Islet precursor cell (in vitro differentiated cells): ENCODE measurements at places on chromosomes 2 and 18.

DNA sequence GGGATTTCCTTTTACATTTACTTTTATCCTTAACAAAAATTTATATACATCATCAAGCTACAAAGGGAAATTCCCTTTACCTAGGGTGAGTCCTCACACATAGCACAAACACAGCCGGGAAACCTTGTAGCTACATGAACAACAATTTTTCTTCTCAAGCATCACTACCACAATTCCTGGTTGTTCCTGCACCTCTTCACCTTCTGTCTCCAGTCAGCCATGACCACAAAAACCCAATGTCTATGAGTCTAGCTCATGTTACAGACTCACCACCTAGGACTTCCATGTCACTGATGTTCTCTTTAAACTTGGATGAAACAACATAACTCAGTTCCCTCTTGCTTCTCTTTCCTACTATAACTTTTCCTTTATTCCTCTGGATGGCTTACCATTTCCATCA lies 460.4 kb downstream of the MBD2 start:
- no peak for DNase-seq

GRCh38 chr2:119823734-119824334 lies 64.1 kb downstream of the PTPN4 start:
- no peak for DNase-seq

DNA sequence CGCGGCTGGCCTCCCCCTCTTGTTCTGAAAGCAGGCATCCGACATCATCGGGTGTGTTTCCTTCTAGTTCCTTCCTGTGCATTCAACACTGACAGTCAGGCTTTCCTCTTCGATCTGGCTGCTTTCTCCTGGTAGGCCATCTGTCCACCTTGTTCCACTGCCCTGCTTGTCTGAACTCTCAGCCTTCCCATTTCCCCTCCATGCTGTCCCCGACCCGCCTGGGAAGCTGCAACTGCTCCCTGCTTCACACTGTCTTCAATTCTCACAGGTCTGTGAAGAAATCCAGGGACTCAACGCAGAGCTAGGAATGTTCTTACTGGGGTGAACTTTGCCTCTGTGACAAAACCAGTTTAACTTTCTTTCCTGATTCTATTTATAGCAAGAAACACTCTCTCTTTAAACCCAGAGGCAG lies 43.0 kb downstream of the KIF3C start:
- no peak for DNase-seq

- DNase-seq = no peak
Observed at GRCh38 chr2:28401411-28401810, 8.8 kb downstream of the FOSL2 start.

GRCh38 chr2:234789556-234790325 lies 162.1 kb upstream of the SH3BP4 start:
- peak; percentile 32 for DNase-seq

DNA sequence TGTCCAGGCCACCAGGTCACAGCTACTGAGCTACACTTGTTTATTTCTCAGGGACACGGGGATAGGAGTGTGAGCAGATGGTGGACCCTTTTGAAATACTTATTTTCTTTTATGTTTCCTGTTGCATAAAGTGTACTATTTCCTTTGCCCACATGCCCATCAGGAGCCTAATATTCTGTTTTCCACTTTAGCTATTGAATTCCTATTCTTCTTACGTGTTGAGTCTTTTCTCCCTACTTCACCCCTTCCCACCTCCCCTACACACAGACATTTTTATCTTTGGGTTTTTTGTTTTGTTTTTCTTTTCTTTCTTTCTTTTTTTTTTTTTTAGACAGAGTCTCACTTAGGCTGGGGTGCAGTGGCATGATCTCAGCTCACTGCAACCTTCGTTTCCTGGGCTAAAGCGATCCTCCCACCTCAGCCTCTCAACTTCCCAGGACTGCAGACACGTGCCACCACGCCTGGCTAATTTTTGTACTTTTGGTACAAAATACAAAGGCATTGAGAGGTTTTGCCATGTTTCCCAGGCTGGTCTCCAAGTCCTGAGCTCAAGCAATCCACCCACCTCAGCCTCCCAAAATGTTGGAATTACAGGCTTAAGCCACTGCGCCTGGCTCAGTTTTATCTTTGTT lies 5.2 kb upstream of the GPR55 start:
- DNase-seq = peak; percentile 6

DNA sequence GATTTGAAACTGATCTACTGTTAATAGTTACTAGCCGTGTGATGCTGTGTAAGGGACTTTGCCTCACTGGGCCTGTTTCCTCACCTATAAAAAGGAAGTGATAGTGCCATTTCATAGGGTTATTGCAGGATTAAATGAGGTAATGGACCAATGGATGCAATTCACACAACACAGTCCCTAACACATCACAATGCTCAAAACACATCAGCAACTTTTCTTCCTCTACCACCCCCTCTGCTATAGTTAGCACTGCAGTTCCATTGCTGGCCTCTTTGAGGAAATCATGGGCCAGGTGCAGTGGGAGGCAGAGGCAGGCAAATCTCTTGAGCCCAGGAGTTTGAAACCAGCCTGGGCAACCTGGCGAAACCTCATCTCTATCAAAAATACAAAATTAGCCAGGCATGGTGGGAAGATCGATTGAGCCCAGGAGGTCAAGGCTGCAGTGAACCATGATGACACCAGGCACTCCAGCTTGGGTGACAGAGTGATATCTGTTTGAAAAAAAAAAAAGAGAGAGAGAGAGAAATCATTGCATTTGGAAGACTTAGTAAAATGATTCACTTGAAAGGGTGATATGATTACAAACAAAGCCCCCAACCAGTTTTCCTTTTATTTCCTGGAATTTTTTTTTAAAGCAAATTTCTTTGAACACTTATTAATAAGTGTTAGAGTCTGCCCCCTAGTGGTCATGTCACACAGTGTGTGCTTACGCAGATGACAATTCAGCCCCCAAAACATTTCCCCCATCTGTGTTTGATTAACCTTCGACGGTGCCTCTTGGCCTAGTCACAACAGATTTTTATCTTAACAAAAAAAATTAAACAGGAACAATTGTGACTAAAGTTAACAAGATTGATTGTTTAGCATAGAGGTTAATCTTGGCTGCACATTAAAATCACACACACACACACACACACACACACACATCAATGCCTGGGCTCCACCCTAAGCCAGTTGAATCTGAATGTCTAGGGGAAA lies 88.6 kb upstream of the BCL11A start:
- DNase-seq = no peak

DNA sequence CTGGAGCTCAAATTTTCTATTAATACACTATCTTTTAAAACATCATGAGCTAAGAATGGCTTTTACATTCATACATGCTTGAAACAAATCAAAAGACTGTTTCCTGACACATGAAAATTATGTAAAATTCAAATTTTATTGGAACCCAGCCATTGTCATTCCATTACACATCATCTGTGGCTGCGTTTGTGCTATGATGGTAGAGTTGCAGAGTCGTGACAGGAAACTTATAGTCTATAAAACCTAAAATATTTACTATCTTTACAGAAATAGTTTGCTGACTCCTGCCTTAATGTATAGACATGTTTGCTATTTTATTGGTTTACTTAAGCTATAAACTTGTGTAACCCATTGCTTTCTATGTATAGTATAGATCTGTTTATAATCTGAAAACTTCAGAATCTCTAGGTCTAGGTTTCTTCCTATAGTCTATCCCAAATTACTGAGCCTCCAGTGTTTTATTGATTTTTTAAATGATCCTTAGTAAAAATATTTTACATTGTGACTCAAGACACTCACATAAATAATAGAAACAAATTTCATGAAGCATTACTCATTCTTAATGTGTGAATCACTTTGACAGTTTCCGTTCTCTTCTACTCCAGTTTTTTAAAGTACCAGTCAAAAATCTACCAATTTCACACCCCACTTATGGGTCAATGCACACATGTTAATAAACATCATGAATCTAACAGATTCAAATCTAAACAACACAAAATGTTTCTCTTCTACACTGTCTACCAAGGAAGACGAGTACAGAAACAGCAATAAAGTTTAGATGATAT lies 26.4 kb upstream of the MRPL19 start:
- no peak for DNase-seq

DNA sequence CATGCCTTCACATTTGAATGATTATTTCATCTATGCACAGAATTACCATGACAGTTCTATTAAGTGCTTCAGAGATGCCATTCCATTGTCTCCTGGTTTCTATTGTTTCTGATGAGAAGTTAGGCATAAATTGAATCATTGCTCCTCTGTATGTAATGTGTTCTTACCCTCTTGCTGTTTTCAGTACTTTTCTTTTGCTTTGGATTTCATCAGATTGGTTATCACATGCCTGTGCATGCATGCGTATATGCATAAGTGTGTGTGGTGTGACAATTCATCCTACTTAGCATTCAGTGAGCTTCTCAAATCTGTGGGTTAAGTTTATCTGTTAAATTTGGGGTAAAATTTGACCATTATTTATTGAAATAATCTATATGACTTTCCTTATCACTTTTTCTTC lies 263.3 kb upstream of the RND3 start:
- DNase-seq = no peak

GRCh38 chr2:15941481-15941850 lies 1.1 kb downstream of the MYCN start:
- DNase-seq = peak; percentile 92

DNA sequence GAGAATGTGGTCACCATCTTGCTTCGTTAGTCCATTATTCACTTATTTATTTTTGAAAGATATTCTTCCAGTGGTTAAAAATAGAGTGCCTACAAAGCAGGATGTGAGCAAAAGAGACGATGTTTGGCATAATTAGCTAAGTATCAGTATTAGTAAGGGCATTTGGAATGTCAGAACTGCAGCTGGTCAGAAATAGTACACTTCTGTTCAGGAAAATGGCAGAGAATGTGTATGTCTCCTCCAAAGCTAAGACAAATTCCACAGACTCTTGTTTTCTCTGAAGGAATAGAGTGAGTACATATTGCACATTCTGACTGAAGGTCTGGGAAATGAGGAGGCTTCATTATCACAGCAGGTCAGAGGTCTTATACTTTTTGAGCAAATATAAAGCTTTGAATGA lies 209.0 kb downstream of the L3MBTL4 start:
- DNase-seq = no peak

GRCh38 chr2:55133467-55134315 lies 83.4 kb upstream of the RTN4 start:
- DNase-seq = no peak

- no peak for DNase-seq
Observed at GRCh38 chr2:234048049-234048448, 2.5 kb upstream of the SPP2 start.

GRCh38 chr2:38438133-38438882 lies 61.2 kb upstream of the ATL2 start:
- DNase-seq = no peak

- no peak for DNase-seq
Observed at GRCh38 chr2:49000695-49001094, 153.6 kb downstream of the FSHR start.

DNA sequence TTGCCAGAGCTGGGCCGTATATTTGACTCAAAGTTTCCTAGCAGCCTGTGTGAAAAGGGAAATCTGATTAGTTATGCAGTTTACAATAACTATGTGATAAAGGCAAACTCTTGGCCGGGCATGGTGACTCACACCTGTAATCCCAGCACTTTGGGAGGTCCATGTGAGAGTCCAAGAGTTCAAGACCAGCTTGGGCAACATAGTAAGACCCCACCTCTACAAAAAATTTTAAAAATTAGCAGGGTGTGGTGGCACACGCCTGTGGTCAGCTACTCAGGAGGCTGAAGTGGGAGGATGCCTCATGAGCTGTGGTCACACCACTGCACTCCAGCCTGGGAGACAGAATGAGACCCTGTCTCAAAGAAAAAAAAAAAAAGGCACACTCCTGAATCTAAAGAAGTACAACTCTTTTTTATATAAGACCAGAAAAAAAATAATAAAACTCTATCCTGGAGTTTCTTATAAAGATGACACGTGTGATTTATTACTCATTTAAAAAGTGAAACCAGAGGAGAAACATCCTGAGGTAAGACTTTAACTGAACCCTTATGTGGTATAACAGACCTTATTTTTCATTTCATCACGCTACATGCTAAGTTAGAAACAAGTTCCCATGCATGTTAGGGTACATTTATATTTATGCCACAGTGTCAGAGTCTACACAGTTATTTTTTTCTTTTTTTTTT lies 32.6 kb upstream of the KCMF1 start:
- no peak for DNase-seq

GRCh38 chr2:26555246-26556133 lies 77.6 kb upstream of the OTOF start:
- peak; percentile 43 for DNase-seq

GRCh38 chr2:65436824-65437221 lies 4.4 kb upstream of the SPRED2 start:
- no peak for DNase-seq

DNA sequence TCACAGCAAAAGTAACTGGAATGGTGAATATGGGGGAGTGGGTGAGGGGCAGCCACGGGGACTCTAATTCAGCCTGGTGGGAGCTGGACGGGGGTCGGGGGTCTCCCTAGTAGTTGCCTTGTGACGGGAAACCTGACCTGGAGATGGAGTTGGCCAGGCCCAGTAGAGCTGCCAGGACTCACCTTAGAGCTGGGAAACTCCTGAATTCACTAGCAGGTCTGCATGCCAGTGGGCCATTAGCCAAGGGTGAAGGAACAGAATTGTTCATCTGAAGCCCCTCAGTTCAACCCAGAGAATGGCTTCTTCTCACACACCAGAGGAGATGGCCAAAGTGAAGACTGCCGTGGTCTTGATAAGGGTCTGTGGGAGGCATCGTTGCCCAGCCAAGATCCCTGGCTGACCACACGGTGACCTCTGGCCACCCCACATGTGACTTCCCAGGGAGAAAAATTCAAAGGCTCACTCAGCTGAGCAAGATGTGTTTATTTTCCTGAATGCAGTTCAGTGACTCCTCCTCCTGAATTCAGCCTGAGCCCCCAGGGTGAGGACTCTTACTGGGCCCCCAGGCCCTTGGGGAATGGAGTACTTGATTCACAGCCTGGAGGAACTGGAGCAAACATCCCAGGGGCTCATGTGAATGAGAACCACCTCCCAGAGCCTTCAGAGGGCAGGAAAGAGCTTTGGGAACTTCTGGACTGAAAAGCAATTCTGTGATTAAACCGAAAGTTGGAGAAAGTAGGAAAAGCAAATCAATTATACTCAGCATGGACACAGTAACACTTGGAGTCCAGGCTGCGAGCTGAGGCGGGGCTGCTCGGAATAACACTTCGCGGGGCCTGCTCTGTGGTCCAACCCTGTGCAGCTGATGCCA lies 25.2 kb downstream of the MOCOS start:
- no peak for DNase-seq

DNA sequence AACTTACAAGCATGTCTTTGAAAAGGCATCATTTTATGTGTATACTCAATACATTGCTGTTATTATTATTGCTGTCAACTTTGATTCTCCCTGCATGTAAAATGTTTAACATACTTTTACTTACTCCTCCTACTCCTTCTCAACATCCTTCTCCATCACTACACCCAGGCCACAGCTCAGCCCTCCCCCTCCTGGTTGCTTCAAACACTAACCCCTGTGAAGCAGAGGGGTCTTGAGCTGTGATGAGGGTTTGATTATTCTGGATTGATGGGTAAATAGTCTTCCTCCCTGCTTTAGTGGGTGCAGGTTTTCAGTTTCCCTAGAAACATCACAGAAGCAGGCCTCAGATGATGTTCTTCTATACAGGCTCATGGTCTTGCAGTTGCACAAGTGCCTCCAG lies 221.0 kb downstream of the OSR1 start:
- no peak for DNase-seq
